ENCODE measurements at places on chromosomes 12 and 14.
A peak's percentile ranks its signal among the peaks of the same experiment; 100 is the strongest.

- DNase-seq: no peak
These were observed 92.9 kb upstream of the EGLN3 start for GRCh38 chr14:34043627-34044372.

GRCh38 chr14:70340002-70340401 is 19.5 kb downstream of the COX16 start:
- no peak for DNase-seq

- DNase-seq: no peak
These were observed 198.1 kb downstream of the DAD1 start for GRCh38 chr14:22390824-22391461.

- DNase-seq: no peak
These were observed 46.2 kb downstream of the TESC start for GRCh38 chr12:117053050-117053400.

- DNase-seq: peak; percentile 45
These were observed 23.3 kb downstream of the LMNTD1 start for GRCh38 chr12:25529738-25530137.
